Stimulated activated naive B cell treated with anti-CD40 and anti-IgM and Interleukin-4, amounts not matched to agents 10 μg/mL and 1 μg/mL and 100 μg/mL, for 72 hours (primary cell): ENCODE measurements at places on chromosomes 7 and 10.

DNA sequence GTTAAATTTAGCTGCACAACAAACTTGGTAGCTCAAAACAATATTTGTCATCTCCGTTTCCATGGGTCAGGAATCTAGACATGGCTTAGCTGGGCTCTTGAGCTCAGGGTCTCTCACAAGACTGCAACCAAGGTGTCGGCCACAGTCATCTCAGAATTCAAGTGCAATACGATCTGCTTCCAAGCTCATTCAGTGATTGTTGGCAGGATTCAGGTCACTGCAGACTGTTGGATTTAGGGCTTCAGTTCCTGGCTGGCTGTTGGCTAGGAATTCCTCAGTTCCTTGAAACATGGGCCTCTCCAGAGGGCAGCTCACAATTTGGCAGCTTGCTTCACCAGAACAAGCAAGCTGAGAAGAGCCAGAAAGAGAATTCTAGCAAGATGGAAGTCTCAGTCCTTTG, 17.5 kb upstream of the CHST3 start:
- DNase-seq = no peak

DNA sequence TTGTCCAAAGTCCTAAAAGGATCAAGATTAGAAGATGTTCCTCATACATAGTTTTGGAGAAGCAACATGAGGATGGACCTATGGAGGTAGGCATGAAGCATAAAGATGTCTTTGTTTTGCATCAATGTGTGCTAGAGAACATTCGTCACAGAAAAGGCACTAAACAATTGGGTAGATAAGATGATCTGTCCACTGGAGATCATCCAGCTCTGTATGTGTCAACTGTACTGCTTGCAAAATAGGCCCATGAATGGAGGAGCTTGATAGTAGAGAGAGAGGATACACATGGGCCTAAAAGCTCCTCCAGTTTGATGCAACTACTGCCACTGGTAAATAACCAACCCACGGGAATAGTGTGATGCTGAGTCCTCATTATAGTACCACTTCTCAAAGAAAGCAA, 286.4 kb upstream of the HGF start:
- DNase-seq = no peak

DNA sequence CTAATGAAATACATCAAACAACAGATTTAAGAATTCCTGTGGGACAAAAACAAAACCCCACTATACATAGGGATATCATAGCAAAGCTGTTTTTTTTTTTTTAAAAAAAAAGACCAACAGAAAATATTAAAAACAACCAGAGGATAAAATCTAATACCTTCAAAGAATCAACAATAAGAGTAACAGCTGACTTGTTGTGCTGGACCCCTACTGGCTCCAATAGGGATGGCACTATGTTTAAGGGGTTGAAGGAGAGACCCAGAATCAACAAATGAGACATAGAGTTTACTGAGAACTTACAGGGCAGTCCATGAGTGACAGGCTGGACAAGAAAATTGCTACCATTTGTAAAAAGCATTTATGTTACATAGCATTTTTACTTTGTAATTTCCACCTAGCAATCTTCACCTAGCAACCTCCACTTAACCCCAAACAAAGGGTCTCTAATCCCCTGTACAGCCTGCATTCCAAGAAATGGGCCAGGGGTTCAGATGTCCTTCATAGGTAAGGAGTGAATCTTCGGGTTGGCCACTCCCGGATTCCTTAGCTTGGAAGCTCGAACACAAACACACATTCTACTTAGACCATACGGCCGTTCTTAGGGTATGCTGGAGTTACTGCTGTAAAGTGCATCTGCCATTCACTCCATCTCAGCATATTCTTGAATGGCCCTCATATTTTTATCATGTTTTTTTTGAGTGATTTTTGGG, 25.8 kb downstream of the ASZ1 start:
- DNase-seq = no peak

DNA sequence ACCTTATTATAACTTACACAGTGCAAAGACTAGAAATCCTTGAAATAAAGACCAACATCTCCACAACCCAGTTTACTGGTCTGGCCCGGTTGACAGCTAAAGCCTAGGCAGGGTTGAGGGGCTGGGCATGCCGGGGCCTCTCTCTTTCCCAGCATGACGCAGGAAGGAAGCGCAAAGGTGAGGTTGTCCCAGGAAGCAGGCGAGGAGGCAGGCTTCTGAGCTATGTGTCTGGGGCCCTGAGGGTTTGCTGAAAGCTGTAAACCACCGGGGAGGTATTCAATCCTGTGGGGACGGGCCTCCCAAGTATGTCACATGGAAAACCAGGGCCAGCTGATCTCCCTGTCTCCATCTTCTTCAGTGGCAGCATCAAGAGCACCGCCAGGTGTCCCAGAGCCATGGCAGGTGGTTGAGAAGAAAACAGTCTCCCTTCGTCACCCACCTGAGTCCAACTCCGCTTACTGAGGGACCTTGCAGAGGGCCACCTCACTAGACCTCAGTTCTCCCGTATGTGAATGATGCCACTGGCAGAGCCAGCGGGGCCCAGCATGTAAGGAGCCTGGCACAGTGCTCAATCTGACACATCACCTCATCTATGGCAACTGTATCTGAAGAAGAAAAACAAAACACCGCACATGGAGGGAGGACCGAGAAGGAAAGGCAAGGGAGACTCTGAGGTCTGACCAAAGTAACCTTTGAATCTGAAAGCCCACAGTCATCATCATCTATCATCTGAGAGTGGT, 49.5 kb downstream of the FAM53B start:
- no peak for DNase-seq

DNA sequence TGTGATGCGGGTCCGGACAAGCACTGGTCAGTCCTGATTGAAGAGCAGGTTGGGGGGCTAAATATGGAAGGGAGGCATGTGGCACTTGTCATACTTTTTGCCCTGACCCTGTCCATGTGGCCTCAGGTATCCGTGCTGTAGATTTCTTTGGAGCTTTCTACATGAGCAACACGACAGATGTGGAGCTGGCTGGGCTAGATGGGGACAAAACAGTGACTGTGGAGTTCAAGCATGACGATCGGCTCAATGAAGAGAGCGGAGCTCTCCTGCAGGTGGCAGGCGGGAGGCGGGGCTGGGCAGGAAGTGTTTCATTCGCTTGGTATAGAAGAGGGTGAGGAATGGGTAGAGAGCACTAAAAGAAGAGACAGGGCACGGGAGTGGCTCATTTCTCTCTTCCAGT, 13.0 kb upstream of the CHCHD1 start:
- no peak for DNase-seq

DNA sequence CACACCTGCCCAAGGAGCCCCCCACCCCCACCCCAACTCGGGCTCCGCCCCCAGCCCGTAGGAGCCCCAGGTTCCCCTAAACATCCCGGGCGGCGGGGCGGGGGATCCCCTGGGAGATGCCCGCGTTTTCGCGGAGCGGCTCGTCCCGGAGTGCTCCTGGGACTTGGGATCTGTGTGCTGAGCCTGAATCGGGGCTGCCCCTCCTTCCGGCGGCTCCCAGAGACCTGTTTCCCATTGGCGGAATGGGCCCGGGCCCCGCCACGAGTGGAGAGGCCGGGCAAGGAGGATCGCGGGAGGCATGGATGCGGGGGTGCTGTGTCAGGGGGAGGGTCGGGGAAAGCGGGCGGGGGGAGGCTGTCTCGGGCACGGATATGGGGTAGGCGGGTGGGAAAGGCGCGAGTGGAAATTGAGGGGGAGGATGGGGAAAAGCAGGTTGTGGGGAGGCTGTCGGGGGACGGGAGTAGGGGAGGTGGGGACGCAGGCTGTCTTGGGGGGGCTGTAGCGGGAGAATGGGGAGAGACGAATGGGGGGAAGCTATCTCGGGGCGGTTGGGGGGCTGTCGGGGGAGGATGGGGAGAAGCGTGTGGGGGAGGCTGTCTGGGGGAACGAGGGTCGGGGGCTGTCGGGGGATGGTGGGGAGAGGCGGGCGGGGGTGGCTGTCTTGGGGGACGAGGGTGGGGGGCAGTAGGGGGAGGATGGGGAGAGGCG, 572 bp upstream of the BHLHA15 start:
- DNase-seq = no peak

- no peak for DNase-seq
These were observed 457.6 kb downstream of the LRMDA start for GRCh38 chr10:75889051-75889450.

- peak; percentile 29 for DNase-seq
These were observed 40.6 kb upstream of the NPFFR1 start for GRCh38 chr10:70324339-70324861.

GRCh38 chr7:156178857-156179256, 366.6 kb upstream of the SHH start:
- DNase-seq = no peak

DNA sequence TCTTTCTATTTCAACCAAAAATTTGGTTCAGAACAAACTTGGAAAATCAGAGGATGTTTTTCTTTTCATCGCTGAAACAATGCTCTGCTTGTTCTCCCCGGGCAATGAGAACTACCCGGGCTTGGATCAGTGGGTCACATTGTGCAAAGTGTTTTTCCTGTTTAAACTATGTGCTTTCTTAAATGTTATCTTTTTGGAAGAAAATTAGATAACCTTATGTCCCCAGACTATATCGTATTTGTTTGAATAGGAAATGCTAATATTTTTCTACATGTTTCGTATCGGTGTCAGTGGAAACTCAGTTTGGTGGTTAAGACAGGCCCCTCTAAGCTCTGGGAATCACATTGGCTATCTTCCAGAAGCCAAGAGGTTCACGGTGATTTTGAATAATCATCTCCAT, 319.5 kb upstream of the NFE2L3 start:
- no peak for DNase-seq

DNA sequence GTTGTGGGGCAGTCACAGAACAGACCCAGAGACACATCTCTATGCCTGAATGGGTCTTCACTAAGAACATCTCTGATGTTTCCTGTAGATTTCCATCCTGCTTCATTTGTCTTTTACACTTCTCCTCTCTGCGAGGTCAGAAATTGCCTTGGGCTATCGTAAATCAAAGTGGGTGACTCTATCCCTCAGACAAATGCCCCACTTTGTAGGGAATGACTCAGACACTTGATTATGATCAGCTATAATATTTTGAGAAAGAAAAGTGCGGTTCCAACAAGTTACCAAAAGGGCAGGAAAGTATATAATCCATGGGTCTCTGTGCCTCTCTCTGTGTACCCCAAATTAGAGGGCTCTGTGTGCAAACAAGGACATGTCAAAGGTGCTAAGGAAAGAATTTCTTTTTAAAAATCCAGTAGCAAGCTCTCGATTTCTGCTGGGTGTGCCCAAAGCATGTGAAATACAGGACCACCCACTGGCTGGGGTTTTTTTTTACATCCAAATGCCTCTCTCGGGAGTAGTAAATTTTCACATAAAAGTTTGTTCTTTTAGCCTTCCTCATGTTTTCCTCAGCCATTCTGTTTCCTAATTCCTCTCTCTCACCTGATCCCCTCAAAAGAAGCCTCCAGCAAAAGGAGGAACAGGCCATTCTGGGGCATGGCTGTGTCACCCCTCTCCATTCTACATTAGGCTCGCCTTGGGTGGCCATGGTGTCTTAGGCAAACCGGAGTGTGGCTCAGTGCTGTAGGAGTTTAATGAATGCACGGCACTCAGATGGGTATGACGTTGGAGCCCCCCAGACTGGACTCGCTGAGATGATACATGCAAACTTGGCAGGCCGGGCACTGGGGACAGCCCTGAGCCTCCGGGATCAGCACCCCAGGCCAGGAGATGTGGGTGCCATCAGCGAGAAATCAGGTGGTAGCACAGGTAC, 6.3 kb upstream of the OPN4 start:
- no peak for DNase-seq

GRCh38 chr10:62199584-62199983, 69.1 kb downstream of the RTKN2 start:
- DNase-seq = no peak
